ENCODE measurements at places on chromosomes 2 and 18.

DNA sequence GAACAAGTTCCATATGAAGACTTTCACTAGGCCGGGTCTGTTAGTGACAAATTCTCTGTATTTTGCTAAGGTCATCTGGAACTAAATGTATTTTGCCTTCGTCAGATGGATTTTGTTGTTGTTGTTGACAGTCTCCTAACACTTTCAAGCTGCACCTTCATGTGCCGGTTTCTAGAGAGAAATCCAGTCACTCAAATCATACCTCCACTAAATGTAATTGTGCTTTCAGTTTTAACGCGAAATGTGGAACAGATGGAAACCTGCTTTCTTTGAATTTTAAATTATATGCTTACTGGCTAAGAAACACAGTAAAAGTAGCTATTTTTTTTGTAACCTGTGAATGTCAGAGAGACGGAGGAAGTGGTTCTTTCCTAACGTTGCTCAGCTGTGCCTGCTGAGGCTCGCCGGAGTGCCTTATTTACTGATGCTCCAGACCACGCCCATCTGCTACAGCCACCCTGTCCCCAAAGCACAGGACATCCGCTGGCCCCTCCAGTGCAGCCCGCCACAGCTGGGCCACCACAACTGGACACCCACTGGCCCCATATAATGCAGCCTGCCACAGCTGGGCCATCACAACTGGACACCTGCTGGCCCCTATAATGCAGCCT is 134.7 kb downstream of the PXDN start:
- DNase-seq, result no peak

DNA sequence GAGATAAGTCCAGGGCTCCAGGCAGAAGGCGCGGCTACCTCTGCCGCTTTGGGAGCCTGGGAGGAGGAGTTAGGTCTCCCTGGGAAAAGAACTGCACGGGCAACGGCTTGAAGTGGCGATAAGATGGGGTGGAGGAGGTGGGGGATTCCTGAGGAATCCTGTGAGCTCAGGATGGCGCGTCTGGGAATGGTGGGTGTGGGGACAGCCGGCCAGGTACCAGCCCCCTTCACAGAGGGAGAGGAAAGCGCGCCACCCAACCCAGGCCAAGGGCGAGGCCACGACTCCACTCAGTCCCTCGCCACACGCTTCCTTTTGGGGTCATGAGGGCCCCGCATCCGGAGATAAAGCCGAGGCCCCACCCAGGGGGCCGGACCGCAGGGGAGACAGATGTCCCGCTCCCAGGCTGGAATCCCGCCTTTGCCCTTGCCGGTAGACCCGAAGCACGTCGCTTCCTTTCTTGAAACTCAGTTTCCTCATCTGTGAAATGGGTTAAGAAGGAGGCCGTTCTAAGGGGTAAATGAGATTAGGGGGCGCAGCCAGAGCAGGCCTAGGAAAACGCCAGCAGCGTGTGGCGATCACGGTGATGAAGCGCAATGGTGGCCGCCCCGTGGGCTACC is 1.7 kb upstream of the CTDSP1 start:
- no peak for DNase-seq

DNA sequence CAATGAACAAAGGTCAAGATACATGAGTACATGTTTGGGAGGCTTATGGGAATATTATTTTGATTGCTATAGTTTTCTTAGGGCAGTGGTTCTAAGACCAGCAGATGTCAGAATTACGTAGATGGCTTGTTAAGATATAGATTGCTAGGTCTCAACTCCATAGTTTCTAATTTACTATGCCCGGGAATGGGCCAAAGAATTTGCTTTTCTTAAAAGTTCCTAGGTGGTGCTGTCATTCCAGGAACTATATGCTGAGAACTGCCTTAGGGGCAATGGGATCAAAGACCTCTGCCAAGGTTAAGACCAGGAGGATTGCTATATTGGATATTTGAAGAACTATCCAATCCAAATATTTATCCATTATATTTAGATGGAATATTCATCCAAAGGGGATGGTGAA is 141.8 kb downstream of the FSIP2 start:
- no peak for DNase-seq

DNA sequence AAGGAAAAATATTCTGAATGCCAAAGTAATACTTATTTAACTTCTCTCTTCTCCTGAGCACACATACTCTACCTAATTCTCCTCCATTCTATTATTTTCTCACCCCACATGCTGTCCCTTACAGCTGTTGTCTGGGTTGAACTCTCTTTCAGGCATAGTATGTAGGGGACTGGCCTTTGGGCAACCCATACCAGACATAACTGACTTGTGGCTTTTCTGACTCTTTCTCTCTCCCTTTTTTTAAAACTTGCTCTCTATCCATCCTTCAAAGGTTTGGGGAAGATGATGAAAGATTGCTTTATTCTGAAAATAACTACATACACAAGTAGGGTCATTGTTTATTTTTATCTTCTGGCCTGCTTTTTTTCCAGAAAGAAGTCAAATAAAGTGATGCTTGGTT is 69.9 kb upstream of the NOSTRIN start:
- DNase-seq, result no peak

- DNase-seq, result no peak
Measured at GRCh38 chr18:12863687-12864216, 20.3 kb downstream of the PTPN2 start.

DNA sequence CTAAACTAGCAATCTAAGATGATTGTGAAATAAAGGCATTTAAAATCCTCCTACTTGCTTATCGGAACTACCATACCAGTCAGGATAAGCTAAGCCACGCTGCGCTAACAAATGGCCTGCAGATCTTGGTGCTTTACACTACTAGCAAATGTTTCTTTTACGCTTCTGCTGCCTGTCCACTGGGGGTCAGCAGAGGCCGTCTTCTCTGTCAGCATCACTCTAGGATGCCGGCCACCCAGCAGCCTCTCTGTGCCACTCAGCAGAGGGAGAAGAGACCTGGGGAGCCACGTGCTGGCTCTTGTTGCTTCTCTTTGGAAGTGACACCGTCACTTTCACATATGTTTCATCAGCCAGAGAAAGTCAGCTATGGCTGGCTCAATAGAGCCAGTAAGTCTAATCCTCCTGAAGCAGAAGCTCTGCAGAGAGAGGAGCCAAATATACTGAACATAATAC is 36.6 kb downstream of the COPS8 start:
- peak; percentile 27 for DNase-seq

DNA sequence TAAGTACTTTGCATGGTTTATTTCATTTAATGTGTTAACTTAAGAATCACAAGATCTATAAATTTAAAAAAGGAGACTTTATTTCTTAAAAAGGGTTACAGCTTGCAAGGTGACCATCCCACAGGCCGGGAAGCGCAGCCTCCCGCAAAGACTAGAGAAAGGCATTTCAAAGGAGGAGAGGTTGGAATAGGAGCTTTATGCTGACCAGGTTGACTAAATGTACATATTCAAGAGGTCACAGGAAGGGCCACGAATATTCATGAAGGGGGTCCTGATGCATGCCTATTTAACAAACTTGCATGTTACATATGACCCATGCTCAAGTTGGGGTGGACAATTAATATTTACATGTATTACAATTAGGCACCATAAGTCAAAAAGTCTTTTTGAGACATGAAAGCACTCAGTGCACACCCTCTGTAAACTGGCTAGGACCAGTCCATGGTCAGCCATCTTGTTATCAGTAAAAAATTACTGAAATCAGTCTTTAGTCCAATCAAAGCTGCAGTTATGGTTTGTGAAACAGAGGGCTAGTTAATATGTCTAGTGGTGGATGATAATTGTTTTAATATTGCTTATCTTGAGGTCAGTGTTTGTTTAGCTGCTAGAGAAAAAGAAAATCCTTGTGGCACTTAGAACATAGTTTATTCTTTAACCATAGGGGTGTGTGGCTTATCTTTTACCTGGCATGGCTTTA is 169.3 kb downstream of the KCNE4 start:
- DNase-seq, result no peak

DNA sequence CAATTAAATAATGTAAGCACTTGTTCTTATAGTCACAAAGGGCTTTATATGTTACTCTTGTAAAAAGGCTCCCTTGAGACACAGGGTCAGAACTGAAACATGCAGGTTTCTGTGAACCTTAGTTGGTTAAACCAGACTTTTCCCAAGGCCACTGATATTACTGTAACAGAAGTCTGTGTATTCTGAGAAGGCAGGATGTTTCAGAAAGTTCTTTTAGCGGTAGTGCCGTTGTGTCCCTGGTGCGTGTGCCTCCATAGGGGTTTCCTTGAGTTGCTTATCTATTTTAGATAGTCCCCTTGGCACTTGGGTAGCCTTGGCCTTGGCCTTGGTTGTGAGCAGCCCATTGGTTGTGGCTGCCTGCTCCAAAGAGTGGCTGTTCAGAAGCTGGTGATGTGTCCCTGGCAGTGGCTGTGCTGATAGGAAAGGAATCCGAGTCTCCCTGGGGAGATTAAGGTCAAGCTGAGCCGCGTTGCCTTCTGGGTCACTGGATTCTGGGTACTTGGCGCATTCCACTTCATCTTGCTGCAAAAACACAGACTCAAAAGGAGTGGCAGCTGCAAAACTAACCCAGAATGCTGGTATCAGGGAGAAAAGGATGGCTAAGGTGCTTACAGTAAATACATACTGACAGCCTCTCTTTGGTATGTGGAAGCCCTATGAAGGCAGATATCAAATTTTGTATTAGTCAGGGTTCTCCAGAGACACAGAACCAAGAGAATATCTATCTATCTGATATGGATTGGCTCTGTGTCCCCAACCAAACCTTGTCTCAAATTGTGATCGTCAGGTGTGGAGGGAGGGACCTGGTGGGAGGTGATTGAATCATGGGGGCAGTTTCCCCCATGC is 69.7 kb downstream of the FHOD3 start:
- no peak for DNase-seq

- DNase-seq, result no peak
Measured at GRCh38 chr2:28419003-28419402, 26.3 kb downstream of the FOSL2 start.

GRCh38 chr2:239700686-239701345 is 300.0 kb upstream of the HDAC4 start:
- DNase-seq, result peak; percentile 56

- DNase-seq, result no peak
Measured at GRCh38 chr2:17830053-17831034, 14.1 kb downstream of the MSGN1 start.

DNA sequence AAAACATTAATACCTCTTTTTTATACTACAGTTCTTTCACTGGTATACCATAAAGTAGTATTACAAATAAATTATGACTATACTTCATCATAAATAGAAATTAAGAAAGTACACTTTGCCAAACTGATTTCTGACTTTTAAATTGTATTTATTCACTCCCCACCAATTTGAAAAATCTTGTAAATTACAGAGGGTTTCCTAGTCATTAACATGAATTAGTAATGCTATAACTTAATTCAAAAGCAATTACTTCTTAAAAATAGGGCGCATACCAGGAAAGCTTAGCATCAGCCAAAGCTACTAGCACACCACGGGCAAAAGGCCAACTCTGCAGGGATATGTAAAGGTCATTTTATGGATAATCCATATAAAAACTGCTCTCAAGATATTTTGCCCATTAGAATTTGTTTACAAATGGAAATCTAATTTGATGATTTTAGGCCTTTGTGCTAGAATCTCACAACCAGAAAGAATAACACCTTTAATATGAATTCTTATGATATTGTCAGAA is 142.3 kb downstream of the PIGN start:
- no peak for DNase-seq

- DNase-seq, result no peak
Measured at GRCh38 chr18:48780913-48781162, 169.9 kb downstream of the SMAD7 start.

GRCh38 chr2:23596316-23596885 is 211.4 kb downstream of the KLHL29 start:
- no peak for DNase-seq

DNA sequence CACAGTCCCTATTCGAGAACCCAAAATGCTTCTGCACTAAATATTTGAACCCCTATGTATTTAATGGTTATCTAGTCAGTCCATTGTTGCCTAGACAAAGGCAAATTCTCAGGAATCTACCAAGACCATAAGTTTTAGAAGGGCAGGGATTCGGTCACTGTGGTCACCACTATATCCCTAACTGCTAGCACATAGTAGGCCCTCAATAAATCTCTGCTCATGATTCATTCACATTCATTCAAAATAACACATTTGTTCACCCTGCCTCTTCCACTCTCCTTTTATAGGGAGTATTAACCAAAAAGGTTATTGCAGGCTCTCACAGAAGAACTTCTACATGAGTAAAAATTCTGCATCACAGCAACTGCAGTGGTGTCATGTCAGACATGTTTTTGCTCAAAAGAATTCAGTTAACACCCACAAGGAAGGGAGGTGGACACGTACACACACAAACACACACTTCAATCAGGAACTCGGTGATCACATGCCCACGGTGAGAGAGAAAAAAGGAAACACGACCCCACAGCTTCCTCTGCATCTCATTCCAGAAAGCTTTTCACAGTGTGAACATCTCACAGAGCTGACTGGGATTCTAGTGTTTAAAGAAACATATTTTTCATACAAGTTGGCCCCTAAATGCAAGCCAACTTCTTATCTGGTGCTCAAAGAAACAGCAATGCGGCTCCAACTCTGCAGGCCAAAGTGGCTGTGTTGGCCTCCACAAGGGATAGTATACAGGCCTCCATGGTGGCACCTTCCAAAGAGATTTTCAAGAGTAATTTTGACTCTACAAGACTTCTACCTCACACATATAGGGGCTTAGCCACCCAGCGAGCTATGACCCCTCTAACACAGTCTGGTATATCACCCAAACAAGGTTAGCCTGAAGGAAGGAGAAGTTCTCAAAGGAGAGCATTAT is 98.0 kb downstream of the ANKRD44 start:
- DNase-seq, result peak; percentile 5

GRCh38 chr18:32443706-32444215 is 26.9 kb downstream of the GAREM1 start:
- no peak for DNase-seq

- DNase-seq, result no peak
Measured at GRCh38 chr2:195472501-195473234, 184.4 kb upstream of the SLC39A10 start.

DNA sequence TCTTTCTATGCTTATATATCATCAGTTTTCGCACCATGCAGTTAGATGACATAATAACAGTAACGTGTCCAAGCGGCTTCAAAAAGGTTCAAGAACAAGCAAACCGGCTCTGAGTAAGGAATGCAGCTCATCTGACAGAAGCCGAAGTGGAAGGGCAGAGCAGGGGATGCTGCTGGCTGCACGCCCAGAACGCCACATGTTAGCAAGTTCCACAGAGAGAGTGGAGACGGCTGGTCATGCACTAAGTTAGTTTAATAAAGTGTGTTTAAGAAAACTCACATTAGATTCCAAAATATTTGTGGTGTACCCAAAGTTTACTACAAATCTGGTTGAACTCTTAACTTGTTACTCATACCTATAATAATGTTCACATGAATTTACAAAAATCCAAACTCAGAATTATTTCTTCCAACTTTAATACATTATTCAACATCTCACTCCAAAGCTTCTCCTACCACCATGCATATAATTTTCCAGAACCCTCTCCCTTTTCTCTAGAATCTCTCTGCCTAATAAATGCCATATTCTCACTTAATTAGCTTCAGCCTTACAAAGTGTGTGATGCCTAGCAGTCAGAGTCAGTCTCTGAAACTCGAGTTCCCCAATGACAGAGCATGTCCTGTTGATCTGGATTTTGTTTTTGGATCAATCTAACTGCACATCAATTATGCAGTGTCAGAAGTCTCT is 170.0 kb downstream of the DNAH7 start:
- DNase-seq, result peak; percentile 7

GRCh38 chr2:222299906-222300725 is 1.3 kb upstream of the PAX3 start:
- DNase-seq, result no peak

Data from anterior cingulate cortex (tissue), 58 donors.